ENCODE measurements at places on chromosomes 6 and 20.

- DNase-seq, result no peak
Observed at GRCh38 chr20:53683506-53683905, 89.9 kb upstream of the ZNF217 start.

DNA sequence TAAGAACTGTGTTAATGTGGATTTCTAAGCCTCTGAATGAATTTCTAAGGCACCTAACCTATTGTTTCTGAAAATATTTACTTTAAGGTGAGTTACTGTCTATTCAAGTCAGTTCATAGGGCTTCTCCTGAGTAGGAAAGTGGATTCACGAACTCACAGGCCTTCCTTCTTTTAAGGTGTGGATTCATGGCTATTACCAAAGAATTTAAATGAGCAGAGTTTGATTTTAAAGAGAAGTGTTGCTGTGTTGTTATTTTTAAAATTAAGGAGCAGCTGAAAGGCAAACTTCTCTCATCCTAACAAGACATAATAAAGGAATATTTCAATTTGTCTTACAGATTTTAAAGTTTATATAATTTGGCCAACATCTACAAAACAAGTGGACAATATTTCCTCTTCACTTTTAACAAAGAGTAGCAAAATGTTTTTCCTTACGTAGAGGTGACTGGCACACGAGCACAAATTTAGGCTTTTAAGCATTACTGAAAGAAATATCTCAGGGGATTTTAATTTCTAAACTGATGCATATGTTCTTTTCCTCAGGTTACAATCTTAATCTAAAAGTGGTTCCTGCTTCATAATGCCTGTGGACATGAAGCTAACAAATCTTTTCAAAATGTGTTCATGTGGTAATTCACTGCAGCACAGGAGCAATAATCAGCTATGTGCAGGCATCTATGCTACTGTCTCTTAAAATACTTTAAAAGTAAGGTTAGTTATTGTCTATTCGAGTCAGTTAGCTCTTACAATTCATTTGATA is 602 bp upstream of the TSPYL4 start:
- DNase-seq, result no peak

DNA sequence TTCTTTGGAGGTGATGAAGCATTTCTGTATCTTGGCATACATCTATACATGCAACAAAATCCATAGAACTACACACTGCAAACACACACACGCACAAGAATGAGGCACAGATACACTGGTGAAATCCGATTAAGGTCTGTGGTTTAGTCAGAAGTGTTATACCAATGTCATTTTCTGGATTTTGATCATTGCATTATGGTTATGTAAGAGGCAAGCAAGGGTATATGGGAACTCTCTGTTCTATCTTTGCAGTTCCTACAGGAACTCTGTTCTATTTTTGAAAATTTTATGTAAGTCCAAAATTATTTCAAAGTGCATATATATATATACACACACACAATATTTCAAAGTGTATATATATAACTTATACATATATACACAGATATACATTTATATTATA is 101.7 kb downstream of the SYNDIG1 start:
- DNase-seq, result no peak

DNA sequence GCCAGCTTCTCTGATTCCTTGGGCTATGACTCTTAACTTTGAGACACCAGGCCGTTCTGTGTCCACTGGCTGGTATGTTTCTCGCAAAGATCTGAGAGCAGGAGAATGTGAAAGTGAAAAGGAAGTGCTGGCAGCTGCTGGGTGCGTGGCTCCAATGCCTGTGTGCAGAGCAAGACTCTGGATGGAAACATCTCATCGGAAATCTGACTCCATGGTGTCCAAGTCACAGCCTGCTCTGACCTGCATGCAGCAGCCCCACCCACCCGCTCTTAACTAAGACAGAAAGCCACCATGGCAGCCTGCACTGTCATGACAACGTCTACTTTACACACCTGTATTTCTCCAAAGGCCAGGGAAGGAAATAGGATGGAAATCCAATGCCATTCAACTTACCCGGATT is 66.3 kb upstream of the MPC1 start:
- DNase-seq, result no peak

DNA sequence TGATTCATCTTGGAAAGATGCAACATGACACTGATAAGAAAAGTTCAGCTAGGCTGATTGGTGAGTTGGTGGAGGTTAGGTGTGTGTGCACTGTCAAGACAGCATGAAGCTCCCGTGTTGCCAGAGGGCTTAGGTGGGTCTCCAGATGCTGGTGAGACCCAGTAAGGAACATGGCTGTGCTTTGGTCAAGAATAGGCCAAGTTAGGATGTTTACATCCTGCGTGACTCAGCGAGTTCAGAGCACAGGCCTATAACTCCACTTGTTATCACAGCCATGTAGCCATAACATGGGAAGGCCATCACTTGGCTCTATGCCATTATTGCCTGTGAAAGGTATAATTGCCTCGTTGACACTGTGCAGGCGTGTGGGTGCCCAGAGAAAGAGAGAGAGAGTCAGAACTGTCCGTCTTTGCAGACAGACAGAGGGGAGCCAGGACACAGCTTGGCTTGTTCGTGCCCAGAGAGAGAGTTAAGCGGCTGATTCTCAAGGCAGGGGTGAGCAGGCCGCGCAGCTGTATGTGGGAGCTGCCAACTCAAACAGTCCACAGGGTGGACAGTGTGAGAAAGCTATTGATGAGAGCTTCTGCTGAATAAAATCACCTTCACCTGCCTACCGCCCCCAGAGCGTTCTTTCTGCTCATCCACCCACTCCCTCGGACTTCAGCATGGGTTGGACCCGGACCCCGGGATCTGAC is 43.5 kb downstream of the OR2B6 start:
- DNase-seq, result no peak

- no peak for DNase-seq
Observed at GRCh38 chr6:49906526-49906925, 40.2 kb upstream of the CRISP1 start.

GRCh38 chr6:8110117-8110721 is 7.9 kb upstream of the EEF1E1 start:
- no peak for DNase-seq

GRCh38 chr6:43077333-43077809 is 1.3 kb downstream of the PTK7 start:
- DNase-seq, result no peak

- DNase-seq, result no peak
Observed at GRCh38 chr6:24640166-24640565, 5.8 kb downstream of the KIAA0319 start.

GRCh38 chr6:75128878-75129570 is 76.8 kb downstream of the COL12A1 start:
- DNase-seq, result no peak

DNA sequence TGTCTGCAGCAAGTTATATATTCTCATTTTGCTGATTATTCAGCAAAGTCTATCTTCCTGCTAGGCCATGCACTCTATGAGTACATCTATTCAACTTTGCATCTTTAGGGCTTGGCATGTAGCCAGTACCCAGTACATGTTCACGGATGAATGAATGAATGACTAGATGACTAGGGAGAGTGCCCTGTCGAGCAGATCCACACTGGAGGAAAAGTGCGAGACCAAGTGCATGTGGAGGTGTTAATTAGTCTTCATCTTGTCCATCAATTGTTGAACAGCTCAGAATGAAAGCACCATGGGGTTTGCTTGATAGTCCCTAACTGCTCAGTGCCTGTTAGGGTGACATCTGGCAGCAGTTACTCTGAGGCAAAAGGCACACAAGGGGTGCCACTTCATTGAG is 30.4 kb downstream of the TM9SF4 start:
- DNase-seq, result no peak

DNA sequence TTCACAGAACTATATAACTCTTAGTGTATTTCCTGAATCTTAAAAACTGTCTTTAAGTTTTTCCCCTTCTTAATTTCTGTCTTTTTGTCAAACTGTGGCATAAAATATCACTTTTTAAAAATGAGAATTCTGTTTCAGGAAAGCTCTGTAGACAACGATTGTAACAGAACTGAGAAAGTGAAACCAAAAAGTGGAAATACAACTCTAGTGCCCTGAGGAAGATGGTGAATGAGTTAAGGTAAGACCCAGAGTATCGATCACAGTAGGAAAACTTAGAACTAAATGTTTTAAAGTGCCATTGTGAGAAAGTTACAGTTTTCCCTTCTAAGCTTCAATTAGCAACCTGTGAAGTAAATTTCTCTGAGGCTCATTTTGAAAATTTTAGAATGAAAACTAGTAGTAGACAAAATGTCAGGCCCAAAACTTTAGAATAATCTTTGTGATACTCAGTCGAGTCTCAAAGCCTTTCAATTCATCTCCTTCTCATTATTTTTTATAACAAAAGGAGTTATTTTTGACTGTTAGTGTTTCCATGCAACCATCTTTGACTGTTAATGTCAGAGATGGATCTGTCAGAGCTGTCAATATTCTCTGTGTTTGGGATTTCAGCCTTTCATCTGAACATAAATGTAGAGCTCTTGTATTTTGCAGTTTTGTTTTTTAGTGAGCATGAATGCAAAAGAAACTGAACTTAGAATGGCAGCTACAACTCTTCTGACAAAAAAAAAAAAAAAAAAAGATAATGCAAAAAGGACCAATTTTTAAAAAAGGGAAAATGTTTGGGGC is 19.0 kb upstream of the TRDN start:
- DNase-seq, result no peak

DNA sequence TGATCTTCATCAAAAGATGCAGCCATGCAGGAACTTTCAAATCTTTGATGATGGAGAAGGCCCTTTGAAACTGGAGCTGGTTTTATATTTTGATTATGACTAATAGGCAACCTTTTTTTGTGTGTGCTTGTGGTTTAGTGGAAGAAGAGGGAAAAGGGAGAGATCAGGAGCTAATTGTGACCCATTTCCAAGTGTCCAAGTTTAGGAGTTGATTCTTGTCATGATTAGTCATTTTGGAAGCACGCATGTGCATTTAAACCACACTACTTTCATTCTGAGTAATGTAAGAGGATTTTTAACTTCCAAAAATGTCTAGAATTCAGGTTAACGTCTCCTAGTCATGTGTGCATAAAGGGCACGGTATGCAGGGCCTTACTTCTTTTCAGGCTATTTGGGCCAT is 3.5 kb downstream of the FOXO3 start:
- DNase-seq, result peak; percentile 12

- no peak for DNase-seq
Observed at GRCh38 chr6:135667691-135668455, 170.3 kb upstream of the AHI1 start.

DNA sequence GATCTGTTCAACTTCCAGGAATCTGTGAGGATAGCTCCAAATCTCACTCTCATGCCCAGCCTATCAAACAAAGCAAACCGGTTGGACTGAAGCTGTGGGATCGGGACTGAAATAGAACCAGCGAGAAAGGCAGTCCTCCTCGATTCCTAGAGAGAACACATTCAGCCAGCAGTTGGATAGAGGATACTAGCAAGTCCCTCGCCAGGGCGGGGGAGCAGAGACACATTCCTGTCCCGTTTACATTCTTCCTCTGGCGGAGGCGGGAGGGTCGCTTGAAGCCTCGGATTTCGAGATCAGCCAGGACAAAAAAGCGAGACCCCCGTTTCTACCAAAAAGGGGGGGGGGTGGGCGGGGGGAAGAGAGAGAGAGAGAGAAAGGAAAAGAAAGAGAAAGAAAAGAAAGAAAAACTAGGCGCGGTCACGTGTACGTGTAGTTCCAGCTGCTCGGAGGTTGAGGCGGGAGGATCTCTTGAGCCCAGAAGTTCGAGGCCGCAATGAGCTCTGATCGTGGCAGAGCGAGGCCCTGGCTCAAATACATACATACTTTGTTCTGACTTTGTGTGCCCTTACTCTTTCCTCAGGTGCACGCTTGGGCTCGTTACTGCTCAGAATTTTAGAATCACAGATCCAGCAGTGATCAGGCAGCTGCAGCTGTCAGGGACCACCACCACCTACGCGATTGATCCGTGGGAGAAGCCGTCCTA is 19.5 kb downstream of the ZNF311 start:
- peak; percentile 37 for DNase-seq

GRCh38 chr20:62190639-62191411 is 8.0 kb downstream of the MTG2 start:
- DNase-seq, result no peak

- no peak for DNase-seq
Observed at GRCh38 chr6:33790379-33790778, 1.4 kb upstream of the LEMD2 start.

DNA sequence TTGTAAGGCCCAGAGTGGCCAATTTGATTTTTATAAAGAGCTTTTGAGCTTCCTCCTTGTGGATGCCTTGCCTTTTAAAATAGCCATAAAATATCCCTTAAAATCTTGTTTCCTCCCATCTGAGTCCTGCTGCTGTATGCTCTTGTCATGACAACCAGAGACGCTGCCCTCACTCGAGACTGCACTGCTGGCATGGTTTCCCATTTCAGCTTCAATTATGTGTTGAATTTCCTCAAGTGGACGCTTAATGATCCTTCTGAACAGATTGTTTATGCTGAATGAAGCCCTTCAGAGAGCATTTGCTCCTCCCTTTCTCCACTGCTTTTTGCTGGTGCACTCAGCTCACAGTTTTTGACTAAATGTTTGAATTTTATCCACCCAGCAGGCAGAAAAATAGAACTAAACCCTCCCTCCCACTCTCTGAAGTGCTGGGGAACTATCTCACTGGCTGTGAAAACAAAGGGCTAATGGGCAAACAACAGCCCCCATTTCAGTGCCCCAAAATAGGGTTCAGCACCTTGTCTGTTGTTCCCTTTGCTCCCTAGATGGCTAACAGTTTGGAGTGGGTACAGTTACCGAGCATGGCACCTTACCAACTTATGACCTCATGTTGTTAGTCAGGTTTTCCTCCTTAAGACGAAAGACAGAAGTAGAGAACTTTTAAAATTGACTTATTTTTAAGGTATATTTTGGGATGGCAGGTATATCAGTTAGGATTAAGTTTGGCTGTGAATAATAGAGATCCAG is 45.5 kb upstream of the RNF8 start:
- no peak for DNase-seq

DNA sequence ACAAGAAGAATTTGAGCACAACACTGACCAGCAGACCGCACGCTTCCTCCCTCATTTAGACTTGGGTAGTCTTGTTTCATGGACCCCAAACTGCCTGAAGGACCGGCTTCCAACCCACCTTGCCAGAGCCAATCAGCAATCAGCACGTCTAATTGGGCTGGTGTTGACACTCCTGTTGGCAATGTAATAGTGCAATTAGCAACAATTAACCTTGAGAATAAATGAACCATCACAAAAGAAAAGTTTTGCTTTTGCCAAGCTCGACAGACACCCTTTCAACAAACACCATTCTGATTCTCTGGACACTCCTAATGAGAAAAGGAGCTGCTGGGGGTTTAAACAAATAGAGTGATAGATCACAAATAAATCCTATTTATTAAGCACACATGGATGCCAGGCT is 61.0 kb downstream of the EDN3 start:
- DNase-seq, result no peak

- DNase-seq, result no peak
Observed at GRCh38 chr6:107185391-107185970, 70.2 kb upstream of the BEND3 start.

- no peak for DNase-seq
Observed at GRCh38 chr6:80029470-80029869, 25.0 kb downstream of the TTK start.

GRCh38 chr6:109690373-109690736 is 647 bp downstream of the AK9 start:
- peak; percentile 81 for DNase-seq

GRCh38 chr6:40597301-40597700 is 10.1 kb upstream of the LRFN2 start:
- DNase-seq, result no peak

Measured in stimulated activated CD4-positive, alpha-beta T cell treated with anti-CD3 and anti-CD28 coated beads, Interleukin-15, amount 100 ng/mL, for 24 hours (primary cell).